Esophagus muscularis mucosa (tissue), 4 donors: ENCODE measurements at places on chromosomes 2 and 18. TPM values are rescaled to one million over a fixed set of nuclear protein-coding genes. Genes with fewer than 3 reads are reported as not detected.

The POTEJ gene
- not detected for total RNA-seq

The MXD1 gene
- total RNA-seq = 8.5 TPM

The CIDEA gene
- total RNA-seq = not detected

The EVA1A gene
- total RNA-seq = 0.17 TPM

The ALK gene
- total RNA-seq = 0.99 TPM

The KIAA1328 gene
- 12.3 TPM for total RNA-seq

The SERPINB13 gene
- not detected for total RNA-seq

The REG3A gene
- total RNA-seq = not detected

The TSPYL6 gene
- total RNA-seq = not detected

The GPR17 gene
- not detected for total RNA-seq

The PARD6G gene
- total RNA-seq = 10.9 TPM

The MALT1 gene
- total RNA-seq = 27.5 TPM

The DSEL gene
- total RNA-seq = 9.2 TPM

The USP37 gene
- 15.0 TPM for total RNA-seq

The AMMECR1L gene
- 10.4 TPM for total RNA-seq

The FIGN gene
- 5.8 TPM for total RNA-seq

The SCYGR4 gene
- not detected for total RNA-seq

The LGALSL gene
- total RNA-seq = 20.2 TPM

The TMEFF2 gene
- total RNA-seq = 0.52 TPM

The RFTN2 gene
- 5.8 TPM for total RNA-seq

The CMPK2 gene
- total RNA-seq = 7.3 TPM

The CYP27C1 gene
- 0.26 TPM for total RNA-seq

The DNER gene
- 4.2 TPM for total RNA-seq

The LINC00305 gene
- not detected for total RNA-seq

The HMSD gene
- not detected for total RNA-seq
